NCI-H2227 treated with DMSO at 0.1 percent for 48 hours (cell line): ENCODE measurements at places on chromosomes 3 and 15.

- no peak for DNase-seq
These were observed 164.3 kb downstream of the FNDC3B start for GRCh38 chr3:172203522-172204258.

DNA sequence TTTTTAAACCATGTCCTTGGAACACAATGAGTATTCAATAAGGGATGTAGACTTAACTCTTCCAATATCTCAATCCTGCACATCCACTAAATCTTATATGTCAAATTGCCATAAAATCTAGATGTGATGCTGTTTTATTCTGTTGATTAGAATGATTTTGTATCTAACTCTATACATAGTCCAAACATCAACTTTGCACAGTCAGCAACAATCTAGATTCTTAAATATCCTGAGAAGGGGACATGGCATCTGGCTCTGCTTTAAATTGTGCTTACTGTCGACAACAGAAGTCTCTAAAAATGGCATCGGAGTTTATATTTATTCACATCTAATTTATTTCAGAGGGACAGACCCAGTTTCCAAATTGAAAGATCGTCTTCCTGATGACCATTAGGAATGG is 276.2 kb downstream of the GAP43 start:
- no peak for DNase-seq

DNA sequence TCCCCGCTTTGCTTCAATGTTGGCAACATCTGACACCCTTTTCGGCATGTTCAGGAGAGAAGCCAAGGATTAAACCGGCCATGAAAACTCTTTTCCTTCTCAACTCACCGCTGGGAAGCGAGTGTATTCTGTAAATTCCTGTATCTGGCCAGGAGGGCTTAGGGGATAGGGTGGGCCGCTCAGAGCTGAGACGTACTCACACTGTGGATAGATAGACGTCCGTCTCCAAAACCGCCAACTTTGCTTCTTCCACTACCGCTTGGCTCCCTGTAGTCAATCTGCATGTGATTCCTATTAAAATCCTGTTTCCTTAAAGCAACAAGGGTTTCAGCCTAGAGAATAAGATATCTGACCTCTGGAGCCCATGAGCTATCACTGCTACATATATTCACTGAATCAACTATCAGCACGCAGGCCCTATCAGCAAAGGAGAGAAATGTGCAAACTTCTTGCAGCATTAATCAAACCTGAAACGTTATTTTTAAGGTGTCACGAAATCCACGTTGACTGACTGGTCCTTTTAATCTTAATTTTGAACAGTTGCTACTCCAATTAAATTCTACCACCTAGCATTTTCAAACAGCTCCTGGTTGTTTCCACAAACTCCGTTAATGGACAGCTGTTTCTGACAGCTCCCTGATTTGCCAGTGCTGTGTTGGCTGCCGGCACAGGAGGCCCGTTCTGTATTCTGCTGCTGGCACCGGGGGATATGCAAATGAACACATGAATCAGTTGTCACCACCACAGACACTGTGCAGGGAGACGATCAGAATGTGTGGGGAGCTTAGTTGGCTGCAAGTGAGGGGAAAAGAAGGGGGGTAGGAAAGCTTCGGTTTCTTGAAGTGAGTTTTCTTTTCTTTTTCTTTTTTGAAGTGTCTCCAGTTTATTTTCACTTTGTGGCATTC is 438.9 kb upstream of the ARRDC4 start:
- no peak for DNase-seq

GRCh38 chr15:65062726-65063125 is 5.1 kb downstream of the RASL12 start:
- DNase-seq, result no peak

DNA sequence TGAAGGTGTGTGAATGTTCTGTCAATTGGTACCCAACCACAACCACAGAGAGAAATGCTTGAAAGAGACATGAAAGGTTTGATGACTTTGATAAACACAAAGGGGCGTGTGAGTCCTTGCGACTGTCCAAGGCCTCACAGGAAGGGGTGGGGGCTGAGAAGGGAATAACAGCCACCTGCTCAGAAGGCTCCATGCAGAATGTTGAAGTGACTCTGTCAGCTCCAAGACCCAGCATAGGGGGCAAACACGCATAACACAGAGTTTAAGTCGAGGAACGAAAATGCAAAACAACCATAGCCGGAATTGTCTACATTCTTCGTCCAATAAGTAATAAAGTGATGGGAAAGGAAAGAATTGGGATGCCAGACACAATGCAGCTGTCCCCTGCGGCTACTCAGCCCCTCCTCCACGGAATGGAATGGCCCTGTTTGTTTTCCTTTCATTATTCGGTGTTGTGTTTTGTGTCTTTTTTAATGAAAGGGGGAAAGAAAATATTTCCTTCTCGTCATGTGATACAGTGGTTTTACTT is 19.9 kb downstream of the TMEM212 start:
- DNase-seq, result no peak

DNA sequence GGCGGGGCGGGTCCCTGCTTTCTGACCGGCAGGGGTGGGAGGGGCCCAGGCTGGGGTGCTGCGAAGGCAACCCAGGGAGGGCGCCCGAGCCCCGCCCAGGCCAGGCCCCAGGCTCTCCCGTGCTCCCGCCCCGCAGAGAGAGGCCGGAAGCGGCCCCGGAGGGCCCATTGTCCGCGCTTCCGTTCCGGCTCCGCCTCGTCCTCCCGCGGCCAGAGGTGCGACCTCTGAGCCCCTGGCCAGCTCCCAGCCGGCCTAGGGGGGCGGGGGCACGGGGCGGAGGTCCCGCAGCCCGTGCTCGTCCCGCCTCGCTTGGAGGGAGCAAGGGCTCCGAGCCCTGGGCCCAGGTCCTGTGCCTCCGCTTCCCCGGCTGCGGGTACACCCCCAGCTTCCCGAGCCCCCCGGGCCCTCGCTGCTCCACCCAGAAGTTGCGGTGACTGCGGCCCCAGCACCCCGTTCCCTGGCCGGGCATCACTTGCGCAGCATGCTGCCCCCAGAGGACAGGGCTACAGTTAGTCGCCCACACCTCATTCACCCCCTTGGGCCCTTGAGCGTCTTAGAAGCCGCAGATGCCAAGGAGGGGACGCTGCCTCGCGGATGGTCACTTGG is 20.4 kb upstream of the PLXND1 start:
- DNase-seq, result no peak

DNA sequence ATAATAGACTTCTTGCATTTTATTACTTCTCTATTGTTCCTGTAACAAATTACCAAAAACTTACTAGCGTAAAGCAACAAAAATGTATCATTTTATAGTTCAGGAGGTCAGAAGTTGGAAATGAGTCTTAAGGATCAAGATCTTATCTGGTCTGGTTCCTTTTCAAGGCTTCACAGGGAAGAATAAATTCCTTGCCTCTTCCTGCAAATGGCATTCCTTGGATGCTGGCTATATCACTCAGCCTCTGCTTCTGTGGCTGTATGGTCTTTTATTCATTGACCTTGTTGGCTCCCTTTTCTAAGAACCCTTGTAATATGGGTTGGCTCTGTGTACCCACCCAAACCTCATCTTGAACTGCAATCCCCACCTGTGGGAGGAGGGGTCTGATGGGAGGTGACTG is 478.4 kb upstream of the THBS1 start:
- DNase-seq, result no peak

DNA sequence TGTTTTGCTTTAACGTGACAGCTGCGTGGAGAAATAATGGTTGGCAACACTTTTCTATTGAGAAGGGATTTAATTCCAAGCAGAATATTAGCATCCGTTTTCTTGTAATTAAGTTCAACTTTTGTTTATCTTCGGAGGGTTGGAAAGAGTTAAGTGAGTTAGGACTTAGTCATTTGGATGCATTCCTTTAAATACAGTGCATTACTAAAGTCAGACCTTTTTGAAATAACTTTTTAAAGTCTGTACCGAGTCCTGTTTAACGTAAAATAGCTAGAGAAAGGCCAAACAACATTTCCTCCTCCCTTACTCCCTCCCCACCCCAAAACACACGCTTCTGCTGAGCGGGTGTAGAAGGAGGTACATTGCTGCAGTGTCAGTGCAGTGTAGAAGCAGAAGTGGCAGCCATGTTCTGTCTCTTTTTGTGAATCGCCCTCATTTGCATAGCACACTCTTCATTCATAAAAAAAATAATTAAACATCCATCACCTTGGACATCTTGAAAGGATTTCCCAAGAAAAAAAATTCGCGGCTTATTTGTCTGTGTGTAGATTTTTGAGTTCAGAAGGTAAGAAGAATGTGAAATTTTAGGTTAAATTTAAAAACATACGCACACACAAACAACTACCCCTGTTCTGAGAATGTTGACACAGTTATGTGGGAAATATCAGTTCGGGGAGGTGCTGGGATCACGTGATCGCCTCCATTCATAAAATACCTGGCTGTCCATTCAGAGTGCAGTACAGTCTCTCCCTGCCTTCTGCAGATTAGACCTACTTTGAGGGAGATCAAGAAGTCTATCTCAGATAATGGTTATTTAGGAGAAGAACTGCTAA is 1.6 kb downstream of the SPRED1 start:
- DNase-seq, result peak; percentile 36

DNA sequence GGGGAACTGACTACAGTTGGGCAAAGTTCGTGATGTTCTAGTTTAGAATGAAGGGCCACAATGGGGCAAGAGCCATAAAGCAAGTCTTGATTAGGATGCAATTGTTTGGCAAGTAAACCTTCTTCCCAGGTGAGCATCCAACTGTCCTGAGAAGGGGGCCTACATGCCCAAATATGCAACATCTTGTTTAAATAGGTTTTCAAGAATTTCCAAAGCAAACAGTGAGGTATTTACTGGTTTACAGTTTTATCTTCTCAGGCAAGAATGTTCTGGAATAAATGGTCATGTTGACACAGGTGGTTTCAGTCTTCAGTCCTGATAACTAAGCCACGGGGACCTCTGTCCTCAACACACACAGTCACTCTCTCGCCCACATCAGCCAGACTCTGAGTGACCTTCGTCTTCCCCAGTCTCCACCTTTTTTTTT is 90.3 kb upstream of the FAM174B start:
- DNase-seq, result no peak

DNA sequence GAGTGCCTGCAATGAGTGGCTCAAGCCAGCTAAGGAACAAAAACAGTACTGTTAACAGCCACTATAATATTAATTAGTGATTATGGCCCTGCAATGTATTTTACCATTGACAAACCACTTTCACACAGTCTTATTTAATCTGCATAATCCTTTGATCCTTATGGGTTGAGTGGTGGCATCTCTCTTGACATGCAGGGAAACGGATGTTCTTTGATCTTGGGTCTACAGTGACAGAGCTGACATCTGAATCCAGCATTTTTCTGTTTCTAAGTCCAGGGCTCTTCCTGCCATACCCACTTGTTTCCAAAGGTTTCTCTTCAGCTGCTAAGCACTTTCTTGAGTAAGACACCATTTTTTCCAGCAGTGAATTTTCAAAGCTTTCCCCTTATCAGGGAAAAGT is 277.7 kb upstream of the ROPN1 start:
- DNase-seq, result no peak

DNA sequence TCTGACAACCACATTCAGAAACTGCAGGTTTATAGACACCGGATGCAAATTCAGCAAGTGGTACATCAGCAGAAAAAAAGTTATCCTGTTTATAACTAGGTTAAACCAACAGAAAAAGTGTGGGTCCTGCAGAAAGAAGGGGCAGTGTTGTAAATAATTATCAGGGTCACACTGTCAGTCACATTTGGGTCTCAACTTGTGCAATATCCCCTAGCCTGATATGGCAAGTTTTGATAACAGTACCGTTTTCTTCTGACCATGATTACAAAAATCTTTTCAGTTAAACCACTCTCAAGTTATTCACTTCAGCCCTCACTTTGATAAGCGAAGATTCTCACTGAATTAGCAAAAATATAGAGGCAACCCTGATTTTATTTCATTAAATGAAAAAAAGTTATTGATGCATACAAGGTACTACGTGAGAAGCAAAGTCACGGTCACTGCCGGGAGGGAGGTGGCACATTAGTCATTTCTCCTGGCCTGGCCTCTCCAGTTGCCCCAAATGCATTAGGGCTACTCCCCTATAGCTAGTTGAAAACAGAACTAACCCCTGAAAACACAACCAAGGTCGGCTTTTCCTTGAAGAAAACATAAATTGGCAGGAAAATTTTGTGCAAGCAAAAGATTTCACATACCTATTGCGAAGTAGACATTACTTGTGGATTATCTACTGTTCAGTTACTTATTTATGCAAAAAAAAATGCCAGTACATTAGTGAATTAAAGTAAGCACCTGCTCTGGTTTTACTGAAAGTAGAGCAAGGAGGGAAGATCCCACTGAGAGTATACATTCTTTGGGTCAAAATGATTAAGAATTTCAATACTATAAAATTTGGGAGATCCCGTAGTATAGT is 28.6 kb downstream of the IL5RA start:
- DNase-seq, result no peak

- no peak for DNase-seq
These were observed 544.2 kb downstream of the FGF12 start for GRCh38 chr3:192183109-192183508.
